Right atrium auricular region (tissue), 2 donors: ENCODE measurements at places on chromosomes 5 and 9. TPM values are rescaled to one million over a fixed set of nuclear protein-coding genes. Genes with fewer than 3 reads are reported as not detected.

DNA sequence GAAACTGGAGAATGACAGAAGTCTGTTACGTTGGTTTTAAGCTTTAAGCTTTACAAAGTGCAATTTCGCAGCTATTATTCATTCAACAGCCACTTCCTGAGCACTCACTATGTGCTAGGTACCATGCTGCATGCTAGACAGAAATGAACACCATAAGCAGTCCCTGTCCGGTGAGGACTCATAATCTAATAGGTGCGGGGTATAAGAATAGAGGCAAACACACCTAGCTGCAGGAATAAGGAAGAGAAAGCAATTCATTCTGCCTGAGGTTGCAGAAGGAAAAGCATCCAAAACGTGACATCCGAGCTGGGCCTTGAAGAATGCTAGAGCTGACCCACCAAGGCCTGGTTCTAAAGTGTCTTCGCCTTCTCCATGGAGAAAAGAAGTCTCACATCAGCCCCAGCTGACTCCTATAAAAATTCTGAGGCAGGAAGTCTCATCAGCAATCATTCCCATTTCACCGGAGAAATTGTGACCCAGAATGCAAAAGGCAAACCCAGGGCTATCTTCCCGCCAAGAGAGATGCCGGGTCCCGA is 542 bp downstream of the FKBP15 start:
- H3K36me3 ChIP-seq = peaks cover 5% of the 10 kb centered on the region
- DNase-seq = no peak
- peak overlapping the region; percentile 97 for H3K4me3 ChIP-seq
- no peaks in the 10 kb centered on the region for H3K27me3 ChIP-seq
- H3K4me1 ChIP-seq = no peaks in the 10 kb centered on the region

LCN2 gene
- total RNA-seq = not detected

DNA sequence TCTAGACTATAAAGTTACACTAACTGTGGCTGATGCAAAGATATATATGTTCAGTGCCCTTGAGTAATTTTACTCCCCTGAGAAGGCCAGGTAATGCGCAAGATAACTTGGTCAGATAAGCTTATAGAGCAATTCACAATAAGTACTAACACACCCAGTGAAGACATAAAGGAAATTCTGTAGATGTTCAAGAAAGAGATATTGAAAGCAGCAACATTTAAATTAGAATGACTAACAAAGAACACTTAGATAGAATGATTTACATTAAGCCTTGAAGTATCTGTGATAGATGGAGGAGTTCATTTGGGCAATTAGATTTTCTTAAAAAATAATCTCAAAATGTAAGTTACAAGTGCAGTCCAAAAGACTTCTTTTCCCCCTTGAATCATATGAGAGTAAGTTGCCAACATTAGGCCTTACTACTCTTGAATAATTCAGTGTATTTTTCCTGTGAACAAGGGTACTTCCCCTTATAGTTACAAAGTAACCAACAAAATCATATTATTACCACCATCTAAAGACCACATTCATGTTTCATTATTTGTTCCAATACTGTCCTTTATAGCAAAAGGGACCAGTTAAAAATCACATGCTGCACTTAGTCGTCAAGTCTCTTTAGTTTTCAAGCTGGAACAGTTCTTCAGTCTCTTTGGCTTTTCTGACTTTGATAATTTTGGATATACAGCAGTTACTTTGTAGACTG is 44.4 kb upstream of the ELOVL7 start:
- no peak overlapping the region for H3K4me3 ChIP-seq
- peaks cover 5% of the 10 kb centered on the region for H3K36me3 ChIP-seq
- no peak overlapping the region for H3K27ac ChIP-seq
- H3K27me3 ChIP-seq = no peaks in the 10 kb centered on the region
- H3K4me1 ChIP-seq = no peaks in the 10 kb centered on the region

SH3GL2 gene
- not detected for total RNA-seq

- H3K27ac ChIP-seq = no peak overlapping the region
- no peak overlapping the region for H3K4me3 ChIP-seq
- DNase-seq = no peak
- no peaks in the 10 kb centered on the region for H3K4me1 ChIP-seq
- no peaks in the 10 kb centered on the region for H3K36me3 ChIP-seq
- no peaks in the 10 kb centered on the region for H3K27me3 ChIP-seq
Measured at GRCh38 chr5:180414176-180414575, 61.0 kb upstream of the GFPT2 start.

TMEM232 gene
- total RNA-seq = 1.2 TPM

SLC25A2 gene
- total RNA-seq = not detected

- no peaks in the 10 kb centered on the region for H3K36me3 ChIP-seq
- peaks cover 17% of the 10 kb centered on the region for H3K4me1 ChIP-seq
- DNase-seq = no peak
Measured at GRCh38 chr9:135139366-135139959, 52.0 kb downstream of the OLFM1 start.

SPACA9 gene
- 8.1 TPM for total RNA-seq
